ENCODE measurements at places on chromosomes 6 and 20.

- no peak for DNase-seq
Observed at GRCh38 chr6:41815587-41815986, 28.1 kb downstream of the TOMM6 start.

DNA sequence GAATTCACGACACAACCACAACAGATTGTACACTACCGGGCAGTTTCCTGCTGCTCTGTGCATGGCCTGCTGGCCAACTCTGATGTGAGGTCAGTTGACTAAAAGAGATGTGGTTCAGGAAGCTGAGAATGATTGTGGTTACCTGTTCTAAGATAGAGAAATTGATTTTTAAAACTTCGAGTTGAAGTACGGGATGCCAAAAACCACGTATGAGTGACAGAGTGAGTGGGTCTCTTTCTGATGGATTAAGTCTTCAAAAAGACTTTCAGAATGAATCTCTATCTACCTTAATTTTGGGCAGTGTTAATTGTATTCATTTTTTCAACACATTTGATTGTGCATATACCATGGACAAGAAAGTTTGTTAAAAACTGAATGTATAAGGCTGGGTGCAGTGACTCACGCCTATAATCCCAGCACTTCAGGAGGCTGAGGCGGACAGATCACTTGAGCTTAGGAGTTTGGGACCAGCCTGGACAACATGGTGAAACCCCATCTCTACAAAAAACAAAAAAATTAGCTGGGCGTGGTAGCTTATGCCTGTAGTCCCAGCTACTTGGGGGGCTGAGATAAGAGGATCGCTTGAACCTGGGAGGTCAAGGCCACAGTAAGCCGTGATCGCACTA is 121.2 kb downstream of the SGK1 start:
- DNase-seq = no peak

GRCh38 chr20:8509809-8510208 is 377.7 kb downstream of the PLCB1 start:
- DNase-seq = no peak

- DNase-seq = no peak
Observed at GRCh38 chr20:13684566-13685222, 46.0 kb upstream of the TASP1 start.

DNA sequence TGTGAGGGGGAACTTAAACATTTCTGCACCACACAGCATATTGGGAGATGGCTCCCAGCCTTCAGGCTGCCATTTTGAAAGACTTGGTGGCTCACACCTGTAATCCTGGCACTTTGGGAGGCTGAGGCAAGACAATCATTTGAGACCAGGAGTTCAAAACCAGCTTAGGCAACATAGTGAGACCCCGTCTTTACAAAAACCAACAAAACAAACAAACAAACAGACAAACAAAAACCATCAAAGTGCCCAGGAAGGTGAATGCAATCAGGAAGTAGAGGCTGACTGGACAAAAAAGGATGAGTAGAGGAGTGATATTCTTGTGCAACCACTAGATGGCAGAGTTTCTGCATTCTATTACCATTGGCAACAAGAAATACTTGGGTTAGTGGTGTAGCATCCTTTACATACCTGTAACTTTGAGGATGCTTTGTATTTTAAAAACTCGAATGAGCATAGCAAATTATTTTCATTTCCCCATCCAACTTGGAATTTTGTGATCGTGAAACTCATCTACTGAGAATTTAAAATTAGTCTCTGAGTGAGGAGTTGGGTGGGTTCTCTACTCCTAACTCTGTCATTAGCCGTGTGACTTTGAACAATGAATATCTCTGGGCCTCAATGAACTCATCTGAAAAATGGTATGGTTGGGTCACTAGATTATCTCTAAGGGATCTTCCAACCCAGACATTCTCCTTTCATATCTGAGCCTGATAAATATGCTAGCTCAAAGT is 84.4 kb downstream of the CRYBG1 start:
- DNase-seq = no peak

DNA sequence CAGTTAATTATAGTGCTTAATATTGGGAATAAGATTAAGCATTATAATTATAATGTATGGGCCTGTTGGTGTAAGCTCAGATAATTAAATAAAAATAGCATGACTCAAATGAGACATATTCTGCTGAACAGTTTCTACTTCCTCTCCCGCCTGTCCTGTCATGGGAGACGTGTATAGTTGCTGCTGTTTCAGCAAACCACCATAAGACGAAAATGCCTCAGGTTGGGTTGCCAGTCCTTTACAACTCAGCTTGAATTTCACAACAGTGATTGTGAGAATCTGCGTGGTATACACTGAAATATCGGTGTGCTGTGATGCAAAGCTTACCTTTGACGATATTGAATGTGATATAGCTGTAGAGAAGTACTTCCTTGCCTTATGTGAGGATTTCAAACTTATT is 99.5 kb downstream of the POPDC3 start:
- no peak for DNase-seq

GRCh38 chr6:81589465-81590313 is 162.8 kb downstream of the TENT5A start:
- DNase-seq = no peak

DNA sequence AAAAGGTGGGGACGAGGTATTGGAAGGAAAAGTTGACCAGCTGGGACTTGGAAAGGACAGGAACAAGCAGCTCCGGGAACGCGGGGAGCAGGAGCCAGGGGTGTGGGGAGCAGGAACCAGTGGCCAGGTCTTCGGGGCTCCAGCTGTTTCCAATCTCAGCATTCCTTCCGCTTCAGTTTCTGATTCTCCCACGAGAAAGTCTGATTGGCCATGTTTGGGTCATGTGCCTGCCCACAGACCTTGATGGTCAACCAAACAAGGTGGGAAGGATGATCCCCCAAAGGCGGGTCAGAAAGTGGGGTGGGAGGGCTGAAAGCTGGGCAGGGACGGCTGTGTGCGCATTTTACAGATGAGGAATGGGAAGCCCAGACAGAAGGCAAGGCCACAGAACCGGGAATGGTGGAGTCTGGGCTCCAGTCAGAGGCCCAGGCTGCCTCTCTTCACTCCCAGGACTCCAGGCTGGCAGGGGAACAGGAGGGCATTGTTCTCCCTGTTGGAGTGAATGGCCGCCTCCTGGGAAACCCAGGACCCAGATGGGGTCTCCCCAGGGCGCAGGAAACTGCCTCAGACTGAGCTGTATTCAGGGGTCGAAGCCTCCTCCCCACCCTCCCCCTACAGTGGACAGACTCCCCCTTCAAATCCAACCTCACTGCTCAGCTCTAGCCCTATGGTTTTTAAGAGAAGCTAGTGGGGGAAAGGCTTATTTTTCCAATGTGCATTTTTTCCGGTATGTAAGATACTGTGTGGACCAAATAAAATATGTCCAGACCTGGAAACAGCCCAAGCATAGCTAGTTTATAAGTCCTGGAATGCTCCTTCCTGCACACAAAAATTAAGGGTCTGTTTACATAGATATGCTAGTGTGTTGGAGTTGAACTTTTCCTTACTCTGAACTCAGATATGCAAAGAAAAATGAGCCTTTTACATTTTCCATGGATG is 12.2 kb upstream of the PTGIS start:
- DNase-seq = no peak

GRCh38 chr6:41042226-41043055 is at the start of gene TSPO2:
Gene TSPO2, plus strand, starts transcription at chr6:41042467. Its CDS starts 519 bp downstream, at chr6:41042986.
- no peak for DNase-seq

- no peak for DNase-seq
Observed at GRCh38 chr6:119277052-119277451, 72.5 kb downstream of the MAN1A1 start.

DNA sequence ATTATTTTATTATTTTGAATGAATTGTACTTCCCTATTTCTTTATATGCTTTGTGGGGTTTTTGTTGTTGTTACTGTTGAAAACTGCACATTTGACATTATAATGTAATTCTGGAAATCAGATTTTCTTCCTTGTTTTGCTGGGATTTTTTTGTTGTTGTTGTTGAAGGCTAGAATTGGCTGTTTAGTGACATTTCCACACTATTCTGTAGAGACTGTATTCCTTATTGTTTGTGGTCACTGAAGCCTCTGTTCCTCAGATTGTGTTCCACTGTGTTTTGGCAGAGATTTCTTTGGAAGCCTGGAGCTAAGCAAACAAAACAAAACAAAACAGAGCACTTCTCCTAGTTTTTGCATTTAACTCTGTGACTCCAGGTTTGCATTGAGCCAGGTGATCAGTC is 52.9 kb downstream of the CDYL start:
- no peak for DNase-seq

DNA sequence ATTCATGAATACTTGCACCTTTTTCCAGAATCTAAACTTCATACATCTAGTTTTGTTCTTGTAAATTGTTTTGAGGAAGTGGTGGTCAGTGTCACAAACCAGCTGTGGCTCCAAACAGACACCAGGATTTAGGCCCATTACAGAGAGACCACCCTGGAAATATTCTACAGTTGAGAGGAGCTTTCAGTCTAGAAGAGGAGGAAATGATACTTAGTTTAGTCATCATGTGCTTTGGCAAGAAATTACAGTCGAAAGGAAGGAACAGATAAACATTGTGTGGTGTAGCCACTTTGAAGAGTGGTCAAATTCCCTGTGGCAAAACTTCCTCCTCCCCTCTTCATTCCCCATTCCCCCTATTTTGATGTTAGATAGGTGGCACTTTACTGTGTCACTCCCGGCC is 15.7 kb downstream of the DCBLD1 start:
- DNase-seq = no peak

DNA sequence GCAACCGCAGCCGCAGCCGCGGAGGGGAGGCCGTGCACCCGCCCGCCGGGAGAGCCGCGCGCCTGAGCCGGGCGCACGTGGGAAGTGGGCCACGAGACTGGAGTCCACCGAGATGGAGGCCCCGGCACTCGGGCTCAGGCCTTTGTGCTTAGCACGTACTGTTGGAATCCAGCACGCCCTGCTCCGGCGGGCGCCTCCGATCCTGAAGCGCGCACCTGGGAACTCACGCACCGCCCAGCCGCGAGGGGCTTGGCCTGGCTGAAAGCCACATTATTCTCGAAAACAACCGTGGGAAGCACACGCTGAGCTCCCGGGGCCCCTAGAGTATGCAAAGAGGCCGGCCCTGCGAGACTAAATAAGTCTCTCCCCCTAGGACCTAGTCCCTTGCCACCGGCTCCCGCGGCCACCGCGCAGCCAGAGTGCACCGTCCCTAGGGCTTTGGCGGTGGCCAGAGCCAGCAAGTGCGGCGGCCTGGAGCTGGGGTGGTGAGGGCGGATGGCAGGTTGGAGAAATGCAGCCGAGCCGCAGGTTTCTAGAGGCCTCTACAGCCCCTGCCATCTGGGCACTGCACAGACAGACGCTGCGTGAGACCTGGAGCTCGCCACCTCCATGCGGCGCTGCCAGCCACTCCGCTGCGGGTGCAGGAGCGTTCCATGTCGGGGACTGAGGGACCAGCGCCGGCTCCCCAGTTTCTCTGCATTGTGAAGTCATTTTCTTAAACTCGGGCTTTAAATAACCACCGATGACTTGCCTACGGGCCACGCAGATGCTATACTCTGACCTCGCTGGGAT is 42.0 kb upstream of the LY86 start:
- DNase-seq = peak; percentile 75

GRCh38 chr20:54661880-54662465 is 186.6 kb downstream of the DOK5 start:
- no peak for DNase-seq

GRCh38 chr6:77038807-77039206 is 424.5 kb downstream of the HTR1B start:
- no peak for DNase-seq

DNA sequence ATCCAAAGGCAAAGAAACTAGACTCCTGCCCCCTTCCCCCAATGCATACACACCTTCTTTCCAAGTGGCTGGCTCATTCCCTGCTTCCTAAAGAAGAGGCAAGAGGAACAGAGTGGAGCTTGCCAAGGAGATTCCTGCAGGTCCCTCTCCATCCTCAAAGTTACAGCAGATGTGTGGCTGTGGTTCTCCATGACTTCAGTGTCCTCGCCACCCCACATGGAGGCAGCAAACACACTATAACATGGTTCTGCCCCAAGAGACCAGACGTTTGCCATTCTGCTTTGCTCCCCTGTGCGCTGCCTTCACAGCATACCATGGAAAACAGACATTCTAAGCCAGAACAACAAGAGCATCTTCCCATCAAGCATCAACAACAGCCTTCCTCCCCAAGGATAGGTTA is 84.4 kb downstream of the BACH2 start:
- DNase-seq = no peak

DNA sequence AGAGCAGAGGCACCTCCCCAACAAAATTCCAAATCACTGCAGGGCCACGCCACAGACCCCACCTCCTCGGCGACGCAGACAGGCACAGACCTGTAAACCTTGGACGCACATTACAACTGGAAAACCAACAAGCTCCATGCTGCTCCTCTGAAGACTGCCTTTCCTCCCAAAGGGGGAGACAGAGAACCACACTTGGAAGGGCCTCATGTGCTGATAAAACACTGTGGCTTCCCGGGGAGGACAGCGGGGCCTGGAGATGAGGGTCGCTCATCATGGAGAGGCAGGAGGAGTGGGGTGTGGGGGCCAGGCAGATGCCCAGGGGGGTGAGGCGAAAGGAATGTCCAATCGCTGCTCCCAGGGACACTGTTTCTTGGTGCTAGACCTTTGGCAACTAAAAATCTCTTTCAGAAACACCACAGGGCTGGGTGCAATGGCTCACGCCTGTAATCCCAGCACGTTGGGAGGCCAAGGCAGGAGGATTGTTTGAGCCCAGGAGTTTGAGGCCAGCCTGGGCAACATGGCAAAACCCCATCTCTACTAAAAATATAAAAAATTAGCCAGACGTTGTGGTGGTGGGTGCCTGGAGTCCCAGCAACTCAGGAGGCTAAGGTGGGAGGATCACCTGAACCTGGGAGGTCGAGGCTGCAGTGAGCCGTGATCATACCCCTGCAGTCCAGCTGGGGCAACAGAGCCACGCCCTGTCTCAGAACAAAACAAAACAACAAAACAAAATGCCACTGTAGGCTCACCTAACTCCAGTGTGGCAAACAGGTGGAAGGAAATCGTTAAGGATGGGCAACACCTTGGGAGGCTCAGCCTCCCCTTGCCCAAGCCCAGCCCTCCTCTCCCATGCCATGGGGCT is 53.8 kb downstream of the ABHD12 start:
- no peak for DNase-seq

- DNase-seq = no peak
Observed at GRCh38 chr6:24053057-24053456, 73.0 kb upstream of the NRSN1 start.

DNA sequence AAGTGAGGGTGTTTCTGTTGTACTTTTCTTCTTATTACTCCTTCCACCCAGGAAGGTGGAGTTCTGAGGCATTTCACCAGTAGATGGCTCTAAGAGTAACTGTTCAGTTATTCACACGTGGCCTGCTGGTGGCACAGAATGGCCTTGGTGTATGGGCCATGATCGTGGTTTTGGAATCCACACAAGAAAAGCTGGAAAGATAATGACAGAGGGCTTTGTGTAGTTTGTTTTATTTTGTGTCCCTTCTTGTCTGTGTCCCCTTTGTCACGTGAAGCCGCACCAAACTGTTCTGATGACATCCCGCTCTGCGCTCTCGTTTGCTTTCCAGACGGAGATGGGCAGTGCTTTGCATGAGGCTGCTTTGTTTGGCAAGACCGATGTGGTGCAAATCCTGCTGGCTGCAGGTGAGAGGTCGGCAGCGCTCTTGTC is 93.4 kb downstream of the ANKS1A start:
- no peak for DNase-seq

GRCh38 chr6:90787446-90787845 is 200.6 kb upstream of the MAP3K7 start:
- DNase-seq = no peak

- no peak for DNase-seq
Observed at GRCh38 chr20:31604567-31605030, 490 bp upstream of the ID1 start.

All from kidney (tissue), 22 donors.